ENCODE measurements at places on chromosomes 3 and 15. TPM values are rescaled to one million over a fixed set of nuclear protein-coding genes. Genes with fewer than 3 reads are reported as not detected.

DNA sequence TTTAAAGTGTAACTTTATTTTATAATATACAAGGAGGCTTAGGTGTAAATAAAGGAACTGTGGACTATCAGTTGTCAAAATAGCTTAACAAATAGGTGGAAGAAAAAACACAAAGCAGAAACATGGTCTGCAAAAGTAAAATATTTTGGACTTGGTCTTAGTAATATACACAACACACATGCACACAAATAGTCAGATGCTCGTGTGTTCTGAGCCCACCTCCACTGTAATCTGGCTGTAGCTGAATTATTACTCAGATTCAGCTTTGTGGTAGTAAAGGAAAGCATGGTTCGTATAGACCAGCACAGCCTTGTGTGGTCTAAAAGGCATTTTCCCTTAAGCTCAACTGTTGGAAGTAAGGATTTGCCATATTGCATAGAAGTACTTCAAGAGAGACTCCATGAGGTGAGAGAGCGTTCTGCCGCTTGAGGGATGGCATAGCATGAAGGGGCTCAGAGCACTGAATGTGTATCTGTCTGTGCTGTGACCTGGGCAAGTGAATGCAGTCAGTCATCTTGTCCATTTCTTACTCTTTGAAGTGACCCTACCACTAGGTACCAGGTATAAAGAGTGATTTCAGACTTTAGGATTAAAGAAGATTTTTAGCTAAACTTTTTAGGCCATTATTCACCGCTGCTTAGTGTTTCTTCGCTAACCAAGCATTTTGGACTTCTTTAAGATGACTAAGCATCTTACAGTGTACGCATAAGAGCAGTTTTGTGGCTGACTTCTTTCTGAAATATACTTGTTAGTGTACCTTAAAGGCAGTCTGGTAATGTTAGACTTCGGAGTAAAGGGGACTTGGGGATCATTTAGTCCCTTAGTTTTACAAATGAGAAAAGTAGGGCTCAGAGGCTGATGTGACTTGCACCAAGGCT is 15.2 kb downstream of the TPM1 start:
- H3K36me3 ChIP-seq: peaks cover 52% of the 10 kb centered on the region
- no peak overlapping the region for H3K4me3 ChIP-seq
- DNase-seq: no peak
- peaks cover 2% of the 10 kb centered on the region for H3K4me1 ChIP-seq
- no peak overlapping the region for H3K27ac ChIP-seq
- no peaks in the 10 kb centered on the region for H3K27me3 ChIP-seq

GRCh38 chr3:67875858-67876257 is 221.4 kb upstream of the SUCLG2 start:
- DNase-seq: no peak
- no peaks in the 10 kb centered on the region for H3K4me1 ChIP-seq
- H3K4me3 ChIP-seq: no peak overlapping the region
- H3K36me3 ChIP-seq: no peaks in the 10 kb centered on the region
- H3K27ac ChIP-seq: no peak overlapping the region
- H3K27me3 ChIP-seq: no peaks in the 10 kb centered on the region

The DCUN1D1 gene
- 30.1 TPM for polyA plus RNA-seq

DNA sequence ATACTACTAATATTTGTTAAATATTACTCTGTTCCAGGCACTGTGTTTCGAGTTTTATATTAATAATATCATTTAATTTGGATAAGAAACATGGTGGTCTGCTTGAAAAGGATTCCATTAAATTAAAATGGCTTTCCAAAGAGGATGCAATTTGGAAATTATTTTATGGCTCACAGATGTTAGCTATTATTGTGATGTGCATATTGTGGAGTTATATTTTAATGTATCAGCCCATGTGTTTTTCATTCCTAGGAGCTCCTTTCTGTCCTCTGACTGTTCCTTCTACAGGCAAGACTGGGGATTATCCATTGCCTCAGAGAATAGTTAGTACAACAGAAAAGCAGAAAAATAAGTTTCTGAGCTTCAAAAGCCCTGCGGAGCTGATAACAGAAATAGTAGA is 376.7 kb upstream of the PDZRN3 start:
- H3K36me3 ChIP-seq: no peaks in the 10 kb centered on the region
- H3K4me1 ChIP-seq: no peaks in the 10 kb centered on the region
- no peak overlapping the region for H3K4me3 ChIP-seq
- DNase-seq: no peak
- H3K27me3 ChIP-seq: no peaks in the 10 kb centered on the region

DNA sequence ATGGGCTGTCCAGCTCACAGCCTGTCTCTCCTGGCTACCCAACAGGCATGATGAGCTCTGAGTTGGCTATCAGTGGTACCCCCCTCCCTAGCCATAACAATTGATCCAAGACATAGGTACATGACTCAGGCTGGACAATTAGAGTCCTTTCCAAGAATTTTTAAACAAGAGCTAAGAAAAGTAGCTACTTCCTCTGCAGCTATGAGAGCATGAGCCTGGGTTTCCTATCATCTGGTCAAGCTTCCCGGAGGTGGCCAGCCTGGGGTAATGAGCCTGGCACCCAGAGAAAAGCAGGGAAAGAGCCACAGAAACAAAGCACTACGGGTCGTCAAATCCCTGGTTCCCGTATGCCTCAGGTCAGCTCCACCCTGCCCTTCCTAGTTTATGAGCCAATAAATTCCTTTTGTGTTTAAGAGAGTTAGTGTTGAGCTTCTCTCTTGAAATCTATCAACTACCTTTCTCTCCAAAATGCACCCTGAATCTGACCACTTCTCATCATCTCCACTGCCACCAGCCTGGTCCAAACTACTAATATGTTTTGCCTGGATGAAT is 2.3 kb upstream of the SLC51B start:
- H3K27me3 ChIP-seq: no peaks in the 10 kb centered on the region
- no peak for DNase-seq
- H3K4me1 ChIP-seq: peaks cover 13% of the 10 kb centered on the region

DNA sequence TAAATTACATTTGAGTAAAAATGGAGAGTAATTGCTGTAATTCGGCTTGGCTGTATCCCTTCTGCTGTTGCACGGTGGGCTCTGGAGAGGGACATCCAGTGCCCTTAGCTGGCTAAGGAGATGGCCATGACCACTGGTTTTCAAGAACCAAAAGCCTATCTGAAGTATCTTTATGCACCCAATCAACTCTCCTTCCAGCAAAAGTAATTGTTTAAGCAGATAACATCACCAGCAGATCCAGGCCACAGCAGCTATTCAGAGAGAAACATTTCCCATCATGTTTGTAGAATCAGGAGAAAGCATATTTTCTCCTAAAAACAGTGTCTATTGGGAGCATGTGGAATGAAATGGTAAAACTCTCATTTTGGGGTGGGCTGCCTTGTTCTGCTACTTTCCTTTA is 514.5 kb upstream of the RGMA start:
- H3K27ac ChIP-seq: no peak overlapping the region
- no peaks in the 10 kb centered on the region for H3K4me1 ChIP-seq
- DNase-seq: no peak
- no peak overlapping the region for H3K4me3 ChIP-seq

DNA sequence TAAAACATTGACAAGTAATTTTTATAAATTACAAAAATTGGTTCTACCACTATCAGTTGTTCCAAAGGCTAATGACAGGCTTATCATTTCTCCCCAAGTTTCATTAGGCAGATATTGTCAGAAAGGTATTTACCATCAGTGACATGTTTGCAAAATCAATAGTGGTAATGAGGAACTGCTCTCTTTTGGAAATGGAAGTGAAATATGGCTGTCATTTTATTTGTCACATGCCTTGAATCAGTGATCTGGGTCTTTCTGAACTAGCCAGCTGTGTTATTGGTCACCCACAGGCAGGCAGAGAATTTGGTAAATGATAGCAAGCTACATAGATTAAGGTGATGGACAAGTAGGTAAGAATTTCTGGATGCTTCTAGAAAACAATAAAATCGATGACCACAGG is 268.0 kb upstream of the ARHGEF26 start:
- H3K4me3 ChIP-seq: no peak overlapping the region
- no peaks in the 10 kb centered on the region for H3K4me1 ChIP-seq
- H3K27me3 ChIP-seq: no peaks in the 10 kb centered on the region

- H3K27ac ChIP-seq: no peak overlapping the region
- no peaks in the 10 kb centered on the region for H3K27me3 ChIP-seq
- H3K4me1 ChIP-seq: peaks cover 4% of the 10 kb centered on the region
- H3K36me3 ChIP-seq: peaks cover 21% of the 10 kb centered on the region
- no peak for DNase-seq
These were observed 190.4 kb downstream of the GHSR start for GRCh38 chr3:172257648-172258400.

DNA sequence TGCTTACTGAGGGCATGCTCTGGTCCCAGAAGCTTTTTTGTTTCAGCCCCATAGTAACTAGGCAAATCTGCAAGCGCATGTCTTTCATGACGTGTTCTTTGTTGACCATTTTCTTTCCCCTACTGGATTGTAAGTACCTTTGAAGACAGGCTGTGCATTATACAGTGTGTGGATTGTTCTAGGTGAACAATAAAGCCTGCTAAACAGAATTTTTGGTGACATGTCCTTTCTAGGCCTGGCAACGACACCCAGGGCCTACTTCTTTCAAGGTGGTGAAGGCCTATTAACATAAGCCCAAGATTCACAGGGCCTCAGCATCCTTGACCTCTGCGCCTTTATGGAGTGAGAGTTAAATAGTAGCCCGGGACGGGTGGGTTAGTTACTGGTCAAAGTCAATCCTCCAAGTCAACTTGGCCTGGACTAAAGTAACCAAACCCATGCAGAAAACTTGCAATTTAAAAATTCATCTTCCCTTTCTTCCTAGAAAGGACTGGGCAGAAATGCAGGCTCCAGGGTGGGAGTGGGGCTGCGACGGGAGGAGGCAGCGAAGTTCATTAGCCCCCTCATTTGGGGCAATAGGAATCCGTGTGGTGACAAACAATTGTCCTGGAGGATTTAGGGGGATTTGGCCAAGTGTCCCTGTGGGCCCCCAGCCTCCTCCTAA is 37.6 kb upstream of the TRIM71 start:
- no peaks in the 10 kb centered on the region for H3K36me3 ChIP-seq
- no peak overlapping the region for H3K4me3 ChIP-seq
- no peak overlapping the region for H3K27ac ChIP-seq
- no peaks in the 10 kb centered on the region for H3K27me3 ChIP-seq

The SLC28A2 gene
- polyA plus RNA-seq: not detected

- no peaks in the 10 kb centered on the region for H3K36me3 ChIP-seq
- H3K4me3 ChIP-seq: no peak overlapping the region
- peaks cover 59% of the 10 kb centered on the region for H3K27me3 ChIP-seq
- no peaks in the 10 kb centered on the region for H3K4me1 ChIP-seq
- no peak overlapping the region for H3K27ac ChIP-seq
- DNase-seq: no peak
These were observed 4.3 kb downstream of the PTH1R start for GRCh38 chr3:46881596-46882376.

The GOLGA6L4 gene
- 0.44 TPM for polyA plus RNA-seq

The HACD3 gene
- polyA plus RNA-seq: 58.4 TPM

DNA sequence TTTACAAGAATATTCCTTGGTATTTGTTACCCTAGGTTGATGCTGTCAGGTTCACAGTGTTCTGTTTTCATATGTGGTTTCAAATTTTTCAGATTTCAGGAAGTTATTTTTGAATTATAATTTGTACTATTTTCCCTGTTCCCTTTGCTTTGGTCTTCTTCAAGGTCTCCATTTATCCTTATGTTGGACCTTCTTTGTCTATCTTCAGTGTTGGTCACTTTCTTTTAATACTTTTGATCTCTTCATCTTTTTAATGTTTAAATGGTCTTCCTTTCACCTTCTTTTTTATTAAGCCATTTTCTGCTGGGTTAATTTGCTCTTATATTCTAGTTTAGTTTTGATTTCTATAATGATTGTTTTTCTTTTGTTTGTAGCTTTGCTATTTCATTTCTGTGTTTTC is 61.3 kb downstream of the KLHL25 start:
- H3K4me1 ChIP-seq: no peaks in the 10 kb centered on the region
- no peak overlapping the region for H3K27ac ChIP-seq
- H3K4me3 ChIP-seq: no peak overlapping the region
- no peak for DNase-seq

The SQOR gene
- polyA plus RNA-seq: 140 TPM

The LSAMP gene
- polyA plus RNA-seq: 0.12 TPM

- no peaks in the 10 kb centered on the region for H3K27me3 ChIP-seq
- H3K4me1 ChIP-seq: peaks cover 2% of the 10 kb centered on the region
- DNase-seq: no peak
- H3K4me3 ChIP-seq: no peak overlapping the region
- peaks cover 8% of the 10 kb centered on the region for H3K36me3 ChIP-seq
- no peak overlapping the region for H3K27ac ChIP-seq
These were observed 6.6 kb downstream of the FAM98B start for GRCh38 chr15:38460543-38460942.

DNA sequence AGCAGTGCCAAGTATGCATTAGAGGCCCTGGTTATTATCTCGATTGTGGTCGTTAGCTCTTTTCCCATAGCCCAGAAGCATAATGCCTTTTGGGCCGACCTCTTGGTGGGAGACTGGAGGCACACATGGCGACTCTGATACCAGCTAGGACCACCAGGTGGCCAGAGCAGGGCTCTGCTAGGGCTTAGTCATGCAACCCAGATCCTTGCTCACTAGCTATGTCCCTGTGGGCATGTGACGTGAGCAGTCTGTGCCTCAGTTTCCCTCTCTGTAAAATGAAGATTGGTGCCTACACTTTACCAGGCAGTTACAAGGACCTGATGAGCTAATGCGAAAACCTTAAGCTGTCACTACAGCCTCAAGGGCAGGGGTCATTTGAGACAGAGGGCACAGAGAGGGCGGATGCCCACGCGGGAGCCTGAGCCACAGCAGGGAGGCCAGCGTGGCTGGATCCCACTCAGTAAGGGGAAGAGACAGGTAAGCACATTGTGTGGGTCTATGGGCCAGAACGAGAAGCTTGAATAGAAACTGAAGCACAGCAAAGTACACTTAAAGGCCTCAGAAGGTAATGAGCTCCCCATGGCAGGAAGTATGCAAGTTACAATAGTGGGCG is 8.8 kb downstream of the KLF15 start:
- no peaks in the 10 kb centered on the region for H3K4me1 ChIP-seq
- H3K4me3 ChIP-seq: no peak overlapping the region
- H3K27ac ChIP-seq: no peak overlapping the region
- DNase-seq: no peak
- H3K36me3 ChIP-seq: no peaks in the 10 kb centered on the region
- no peaks in the 10 kb centered on the region for H3K27me3 ChIP-seq
